ENCODE measurements at places on chromosomes 3 and 15.

DNA sequence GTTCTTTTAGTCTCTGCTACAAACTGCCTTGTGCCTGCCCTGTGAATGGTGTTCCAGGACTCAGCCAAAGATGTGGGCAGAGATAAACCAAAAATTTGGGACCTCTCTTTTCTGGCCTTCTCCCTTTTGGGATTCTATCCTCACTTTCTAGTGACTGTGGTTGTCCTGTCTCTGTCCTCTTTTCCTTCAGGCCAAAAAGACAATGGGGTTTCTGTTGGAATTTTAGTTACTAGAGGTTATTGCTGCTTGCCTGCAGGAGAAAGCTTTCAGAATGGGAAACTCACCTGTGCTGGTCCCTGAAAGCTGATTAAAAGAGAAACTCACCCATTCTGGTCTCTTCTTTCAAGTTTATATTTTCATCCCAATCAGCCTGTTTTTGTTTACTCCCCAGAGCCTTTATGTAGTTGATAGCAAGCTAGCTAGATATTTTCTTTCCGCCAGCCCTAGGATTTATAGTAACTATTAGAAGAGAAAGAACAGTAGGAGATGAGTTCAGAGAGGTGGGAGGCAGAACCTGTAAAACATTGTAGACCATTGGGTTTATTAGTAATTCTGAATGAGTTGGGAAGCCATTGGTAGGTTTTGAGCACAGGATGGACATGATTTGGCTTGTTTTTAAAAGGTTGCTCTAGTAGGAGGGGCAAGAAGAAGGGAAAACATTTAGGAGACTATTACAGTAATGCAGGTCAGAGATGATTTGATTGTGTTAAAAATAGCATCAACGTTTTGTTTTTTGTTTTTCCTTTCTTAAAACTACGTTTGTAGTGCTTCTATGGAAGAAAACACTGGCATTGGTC lies 138.9 kb downstream of the TCF12 start:
- no peak for DNase-seq

- DNase-seq = no peak
Measured at GRCh38 chr3:29412110-29412509, 131.2 kb downstream of the RBMS3 start.

DNA sequence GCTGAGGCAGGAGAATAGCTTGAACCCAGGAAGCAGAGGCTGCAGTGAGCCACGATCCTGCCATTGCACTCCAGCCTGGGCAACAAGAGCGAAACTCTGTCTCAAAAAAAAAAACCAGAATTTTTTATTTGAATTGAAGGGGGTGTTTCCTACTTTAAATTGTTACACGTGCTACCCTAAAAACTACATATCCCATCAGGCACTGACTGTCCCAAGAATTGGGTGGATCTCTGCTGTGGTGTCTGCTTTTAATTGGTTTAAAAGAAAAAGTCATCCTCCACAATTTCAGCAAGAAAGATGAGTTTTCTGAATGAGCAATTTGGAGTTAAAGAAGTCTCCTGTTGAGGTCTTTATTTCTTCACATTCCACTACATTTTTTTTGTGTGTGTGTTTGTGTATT lies 2.1 kb downstream of the PDIA3 start:
- peak; percentile 10 for DNase-seq

GRCh38 chr3:77158730-77159581 lies 119.1 kb downstream of the ROBO2 start:
- no peak for DNase-seq

DNA sequence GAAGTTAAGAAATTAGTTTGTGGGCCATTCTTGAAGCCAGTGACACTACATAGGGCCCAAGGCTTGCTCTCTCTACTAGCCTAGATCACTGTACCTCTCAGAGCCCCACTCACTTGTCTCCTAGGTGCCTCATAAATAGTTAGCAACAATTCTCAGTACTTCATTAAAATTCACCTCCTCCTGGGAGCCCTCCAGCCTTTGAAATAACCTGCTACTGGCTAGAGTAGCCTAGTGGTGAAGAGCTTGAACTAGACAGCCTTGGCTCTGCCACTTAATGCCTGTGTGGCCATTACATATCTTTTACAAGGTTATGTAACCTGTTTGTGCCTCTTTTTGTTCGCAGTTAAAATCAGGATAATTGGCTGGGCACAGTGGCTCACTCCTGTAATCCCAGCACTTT lies 89.3 kb downstream of the UBE2E2 start:
- DNase-seq = no peak

- DNase-seq = no peak
Measured at GRCh38 chr15:51558876-51559275, 63.7 kb downstream of the DMXL2 start.

GRCh38 chr3:126355251-126355650 lies 2.0 kb downstream of the KLF15 start:
- DNase-seq = no peak

DNA sequence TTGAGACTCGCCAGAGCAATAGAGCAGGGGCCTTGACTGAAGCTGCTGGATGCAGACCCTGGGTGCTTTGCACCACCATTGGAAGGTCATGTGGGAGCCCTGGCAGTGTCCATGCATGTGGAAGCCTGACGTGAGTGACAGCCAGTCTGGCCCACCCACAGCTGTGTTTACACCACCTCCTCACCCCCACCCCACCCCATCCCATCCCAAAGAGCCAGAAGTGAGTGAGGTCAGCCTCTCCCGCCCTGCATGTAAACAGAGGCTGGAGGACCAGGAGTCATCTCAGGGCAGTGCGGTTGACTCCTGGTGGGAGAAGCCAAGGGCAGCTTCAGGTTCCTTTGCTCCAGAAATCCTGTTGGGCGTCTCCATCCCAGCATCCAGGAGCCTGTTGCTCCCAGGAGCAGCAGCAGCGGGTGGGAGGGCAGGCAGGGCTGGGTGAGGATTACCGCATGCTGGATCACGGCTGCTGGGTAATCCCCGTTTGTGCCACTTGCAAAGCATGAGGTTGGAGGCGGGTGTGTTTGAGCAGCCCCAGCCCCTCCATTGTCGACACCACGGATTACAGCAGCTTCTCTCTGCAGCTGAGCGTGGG lies 44.6 kb downstream of the CORO2B start:
- DNase-seq = no peak

- no peak for DNase-seq
Measured at GRCh38 chr15:74193299-74193718, 9.3 kb downstream of the STRA6 start.

- DNase-seq = no peak
Measured at GRCh38 chr15:87826119-87826747, 430.3 kb downstream of the NTRK3 start.

GRCh38 chr3:109597444-109597843 lies 260.1 kb upstream of the DPPA4 start:
- no peak for DNase-seq

DNA sequence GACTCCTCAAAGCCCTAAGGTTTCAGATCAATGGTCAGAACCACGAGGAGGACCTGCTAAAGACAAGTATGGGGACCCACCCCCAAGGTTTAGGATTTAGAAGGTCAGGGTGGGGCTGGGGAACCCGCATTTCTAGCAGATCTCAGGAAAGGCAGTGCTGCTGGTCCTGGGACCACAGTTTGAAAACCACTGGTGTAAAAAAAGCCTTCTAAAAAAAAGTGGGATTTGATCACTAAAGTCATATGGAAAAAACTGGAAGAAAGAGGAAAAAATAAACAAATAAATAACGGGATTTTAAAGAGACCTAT lies 832 bp downstream of the SLC41A3 start:
- DNase-seq = no peak

DNA sequence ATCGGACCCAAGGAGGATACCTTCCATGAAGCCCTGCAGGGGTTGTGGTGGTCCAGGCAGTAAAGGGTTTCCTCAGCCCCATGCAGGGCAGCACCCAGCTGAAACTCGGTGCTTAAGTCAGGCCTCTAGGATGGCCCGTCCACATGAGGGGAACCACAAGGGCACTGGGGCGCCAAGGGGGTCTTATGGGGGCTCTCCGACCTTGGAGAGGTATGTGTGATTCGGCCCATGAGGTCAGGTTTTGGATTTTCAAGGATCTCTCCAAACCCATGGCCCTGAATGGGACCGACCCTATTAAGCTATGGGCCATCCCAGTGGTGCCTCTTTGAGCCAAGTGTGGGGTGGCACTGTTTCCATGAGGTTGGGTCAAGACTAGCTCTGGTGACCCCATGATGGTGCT lies 233.3 kb downstream of the SNRPN start:
- DNase-seq = no peak
